ENCODE measurements at places on chromosomes 3 and 15.

GRCh38 chr3:78090382-78090781, 1050.5 kb downstream of the ROBO2 start:
- no peak for DNase-seq

DNA sequence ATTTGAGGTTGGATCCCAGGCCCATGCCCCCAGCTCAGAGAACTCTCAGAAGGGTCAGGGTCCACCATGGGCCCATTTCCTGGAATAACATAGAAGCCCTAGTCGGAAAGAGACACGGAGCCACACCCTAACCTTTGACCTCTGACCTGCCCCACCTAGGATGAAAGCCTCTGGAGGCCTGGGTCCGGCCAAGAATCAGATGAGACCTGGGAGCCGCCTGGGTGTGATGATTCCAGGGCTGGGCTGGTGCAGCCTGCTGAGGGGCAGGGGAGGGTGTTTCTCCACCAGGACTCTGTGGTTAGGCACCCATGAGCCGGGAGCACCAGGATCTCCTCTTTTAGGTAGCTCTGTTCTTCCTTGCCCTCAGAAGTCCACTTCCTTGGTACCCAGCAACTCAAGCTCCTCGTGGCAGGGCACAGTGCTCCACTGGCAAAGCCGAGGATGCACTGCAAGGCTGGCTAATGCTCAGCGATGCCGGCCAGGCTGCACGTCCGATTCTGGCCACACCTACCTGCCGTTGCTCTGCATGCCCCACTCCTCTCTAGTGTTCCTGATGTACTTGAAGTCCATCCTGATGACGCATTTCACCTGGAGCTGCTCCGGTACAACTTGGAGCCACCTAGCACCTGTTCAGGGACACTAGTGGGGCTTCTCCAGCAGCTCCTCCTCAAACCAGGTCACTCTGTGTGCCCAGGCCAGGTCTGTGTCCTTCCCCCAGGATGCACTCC, 57.4 kb downstream of the ZNF445 start:
- no peak for DNase-seq

GRCh38 chr3:31361371-31362273, 171.1 kb upstream of the STT3B start:
- DNase-seq, result peak; percentile 16

DNA sequence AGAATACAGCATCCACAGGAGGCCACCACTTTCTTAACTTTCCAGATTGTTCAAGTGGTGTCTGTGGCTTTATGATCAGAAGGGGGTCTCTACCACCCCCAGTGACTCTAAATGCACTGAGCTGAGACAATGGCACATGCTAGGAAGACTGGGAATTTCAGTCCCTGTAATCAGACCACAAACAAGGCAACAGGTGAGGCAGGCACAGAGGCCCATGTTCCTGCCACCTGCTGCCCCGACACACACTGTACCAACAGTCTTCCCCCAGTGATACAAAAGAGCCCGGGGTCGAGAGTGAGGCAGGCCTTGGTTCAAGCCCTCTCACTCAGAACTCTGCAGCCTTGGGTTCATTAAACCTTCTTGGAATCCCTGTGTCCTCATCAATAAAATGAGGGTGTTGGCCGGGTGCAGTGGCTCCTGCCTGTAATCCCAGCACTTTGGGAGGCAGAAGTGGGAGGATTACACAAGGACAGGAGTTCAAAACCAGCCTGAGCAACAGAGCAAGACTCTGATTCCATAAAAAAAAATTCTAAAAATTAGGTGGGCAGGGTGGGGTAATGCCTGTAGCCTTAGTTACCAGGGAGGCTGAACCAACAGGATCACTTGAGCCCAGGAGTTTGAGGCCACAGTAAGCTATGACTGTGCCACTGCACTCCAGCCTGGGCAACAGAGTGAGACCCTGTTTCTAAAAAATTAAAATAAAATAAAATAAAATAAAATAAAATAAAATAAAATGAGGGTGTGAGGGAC, 55.8 kb downstream of the ADCY5 start:
- no peak for DNase-seq

DNA sequence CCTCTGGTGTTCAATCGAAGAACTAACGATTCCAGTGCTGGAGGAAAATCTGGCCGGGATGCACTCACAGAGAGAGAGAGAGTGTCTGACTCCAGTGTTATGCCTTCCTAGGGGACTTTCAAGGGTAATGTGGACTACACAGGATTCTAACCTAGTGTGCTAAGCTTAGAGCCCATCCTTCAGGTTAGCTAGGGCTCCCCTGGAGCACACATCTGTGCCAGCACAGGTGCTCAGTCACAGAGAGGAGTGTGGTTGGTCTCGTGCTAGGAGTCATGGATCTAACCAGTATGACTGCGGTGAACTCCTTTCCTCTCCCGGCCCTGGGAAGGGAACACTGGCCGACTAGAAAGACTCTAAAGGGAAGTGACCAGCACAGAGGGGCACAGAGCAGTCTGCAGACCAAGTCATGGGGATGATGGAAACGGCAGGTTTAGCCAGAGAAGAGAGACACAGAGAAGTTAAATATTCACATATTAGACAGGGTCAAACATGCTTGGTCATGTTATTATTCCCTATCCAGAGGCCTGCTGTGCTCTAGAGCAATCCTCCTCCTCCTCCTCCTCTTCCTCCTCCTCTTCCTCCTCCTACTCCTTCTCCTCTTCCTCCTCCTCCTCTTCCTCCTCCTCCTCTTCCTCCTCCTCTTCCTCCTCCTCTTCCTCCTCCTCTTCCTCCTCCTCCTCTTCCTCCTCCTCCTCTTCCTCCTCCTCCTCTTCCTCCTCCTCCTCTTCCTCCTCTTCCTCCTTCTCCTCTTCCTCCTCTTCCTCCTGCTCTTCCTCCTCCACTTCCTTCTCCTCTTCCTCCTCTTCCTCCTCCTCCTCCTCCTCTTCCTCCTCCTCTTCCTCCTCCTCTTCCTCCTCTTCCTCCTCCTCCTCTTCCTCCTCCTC, 280.3 kb downstream of the XXYLT1 start:
- DNase-seq, result no peak

DNA sequence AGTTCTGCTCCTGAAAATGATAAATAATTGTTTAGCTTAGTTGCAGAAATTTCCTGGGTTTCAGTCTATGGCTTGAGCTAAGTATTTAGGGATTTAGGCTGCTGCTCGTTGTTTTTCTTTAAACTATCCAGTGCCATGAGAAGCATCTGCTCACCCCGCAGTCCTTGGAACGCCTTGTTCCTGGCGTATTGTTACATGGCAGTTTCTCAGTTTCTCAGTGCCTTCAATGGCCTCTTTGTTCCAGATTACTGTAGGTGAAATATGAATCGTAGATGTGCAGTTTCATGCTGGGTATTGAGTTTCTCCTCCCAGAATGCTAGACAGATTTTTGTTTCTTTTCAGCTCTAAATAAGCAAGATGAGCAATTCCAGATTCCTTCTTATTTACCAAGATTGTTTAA, 269.5 kb upstream of the GBE1 start:
- DNase-seq, result no peak

DNA sequence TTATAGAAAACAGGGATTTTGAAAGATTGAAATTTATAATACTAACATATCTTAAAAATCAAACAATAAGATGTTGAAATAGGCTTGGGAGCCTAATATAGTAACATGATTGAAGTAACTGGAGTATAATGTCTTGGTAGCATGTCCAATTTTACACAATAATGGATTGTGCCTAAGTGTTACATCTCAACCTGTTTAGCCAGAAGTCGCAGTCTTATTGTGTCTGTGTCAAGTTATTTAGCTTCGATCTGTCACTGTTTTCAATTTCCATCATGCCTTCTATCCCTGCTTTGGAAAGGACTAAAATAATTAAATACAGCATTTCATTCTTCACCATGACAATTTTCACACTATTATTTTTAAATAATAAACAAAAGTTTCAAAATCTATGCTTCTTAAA, 1352.2 kb downstream of the SI start:
- DNase-seq, result no peak

- DNase-seq, result peak; percentile 41
These were observed 5.8 kb downstream of the HEXA start for GRCh38 chr15:72369964-72370363.

GRCh38 chr15:95718441-95718840, 612.1 kb upstream of the NR2F2 start:
- DNase-seq, result no peak

- peak; percentile 79 for DNase-seq
These were observed 534 bp downstream of the FRMD5 start for GRCh38 chr15:44194323-44195150.

DNA sequence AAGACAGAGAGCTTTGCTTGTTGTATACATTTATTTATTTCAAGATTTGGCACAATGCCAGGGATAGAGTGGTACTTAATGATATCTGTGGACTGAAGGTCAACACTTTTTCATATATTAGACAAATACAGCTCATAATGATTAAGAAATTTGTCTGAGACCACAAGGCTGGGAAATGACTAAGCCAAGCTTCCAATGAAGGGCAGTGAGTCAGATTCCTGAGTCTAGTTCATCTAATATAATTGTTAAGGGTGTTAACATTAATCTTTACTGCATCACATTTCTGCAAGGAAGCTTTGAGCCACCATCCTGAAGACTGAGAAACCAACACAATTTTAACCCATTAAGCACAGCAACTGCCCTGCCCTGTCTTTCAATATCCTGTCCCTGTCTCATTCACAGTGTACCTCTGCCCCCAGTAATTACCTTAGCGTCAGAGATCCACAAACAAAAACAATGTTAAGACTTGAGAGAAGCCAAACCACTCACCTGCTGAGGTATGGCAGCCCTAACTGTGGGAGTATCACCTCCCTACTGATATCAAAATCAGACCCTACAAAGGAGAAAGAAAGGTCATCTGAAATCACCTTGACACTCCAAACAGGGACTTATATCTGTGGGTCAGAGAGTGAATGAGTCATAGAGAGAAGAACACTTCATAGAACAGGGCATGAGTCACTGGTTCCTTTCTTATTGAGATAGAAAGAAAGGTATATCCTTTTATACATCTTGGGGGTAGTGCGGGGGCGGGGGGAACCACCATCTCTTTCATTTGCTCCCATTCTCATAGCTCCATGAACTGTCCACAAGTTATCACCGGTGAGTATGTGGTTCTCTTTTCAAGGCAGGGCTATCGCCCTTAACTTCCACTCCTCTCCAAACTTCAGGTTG, 74.7 kb downstream of the MAGI1 start:
- DNase-seq, result no peak

DNA sequence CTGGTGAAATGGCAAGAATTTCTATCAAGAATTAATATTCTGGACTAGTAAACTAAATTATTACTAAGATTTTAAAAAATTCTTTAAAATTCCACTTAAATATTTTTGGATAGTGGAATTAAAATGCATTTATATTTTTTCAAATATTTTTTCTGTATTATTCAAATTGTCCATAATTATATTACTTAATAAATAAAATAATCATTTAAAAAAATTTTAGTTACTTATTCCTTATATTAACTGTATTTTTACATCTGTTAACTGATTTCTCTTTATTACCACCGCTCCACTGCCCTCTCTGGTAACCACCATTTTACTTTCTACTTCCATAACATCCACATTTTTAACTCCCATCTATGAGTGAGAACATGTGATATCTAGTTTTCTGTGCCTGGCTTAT, 828.4 kb downstream of the VGLL3 start:
- DNase-seq, result no peak

DNA sequence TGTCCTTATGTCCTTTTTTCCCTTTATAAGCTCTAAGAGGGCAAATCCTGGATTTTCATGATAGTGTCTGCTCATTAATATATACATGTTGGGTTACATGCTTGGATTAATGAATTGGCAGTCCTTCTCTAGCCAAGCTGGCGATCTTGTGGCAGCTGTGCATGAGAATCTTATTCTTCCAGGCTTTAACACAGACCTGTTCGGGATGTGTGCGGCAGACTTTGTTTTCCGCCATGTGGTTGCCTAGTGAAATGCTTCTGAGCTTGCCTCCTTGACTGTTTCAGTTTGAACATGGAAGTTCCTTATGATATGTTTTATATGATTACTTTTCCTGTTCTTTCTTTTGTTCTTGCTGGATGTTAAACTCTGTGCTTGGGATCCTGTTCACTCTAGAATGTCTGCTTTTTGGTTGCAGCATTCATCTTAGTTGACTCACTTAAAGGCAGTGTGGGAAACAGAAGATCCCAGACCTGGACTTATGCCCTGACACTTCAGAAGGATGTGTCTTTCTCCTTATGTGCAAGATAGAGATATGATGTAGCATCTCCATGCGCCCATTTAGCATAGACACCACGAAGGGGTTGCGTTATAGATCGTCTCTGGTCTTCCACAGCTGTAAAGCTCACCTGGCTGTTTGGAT, 7.2 kb downstream of the CHCHD6 start:
- DNase-seq, result no peak

DNA sequence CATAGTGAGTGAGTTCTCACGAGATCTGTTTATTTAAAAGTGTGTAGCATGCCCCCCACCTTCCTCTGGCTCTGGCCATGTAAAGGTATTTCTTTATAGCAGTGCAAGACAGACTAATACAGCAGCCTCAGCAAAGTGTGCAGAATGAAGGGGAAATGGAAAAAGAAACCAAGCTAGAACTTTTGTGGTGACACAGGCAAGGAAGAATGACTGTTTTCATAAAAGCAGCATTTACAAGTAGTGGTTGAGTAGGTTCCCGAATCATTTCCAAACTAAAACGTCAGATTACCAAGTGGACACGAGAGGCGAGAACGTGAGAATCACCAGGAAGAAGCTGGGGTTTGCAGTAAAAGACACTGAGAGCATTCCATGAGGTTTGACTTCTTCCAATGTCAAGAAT, 100.2 kb upstream of the AKAP13 start:
- no peak for DNase-seq

- DNase-seq, result peak; percentile 92
These were observed 516.1 kb downstream of the MECOM start for GRCh38 chr3:169147238-169148008.

GRCh38 chr3:30586806-30587486, 19.5 kb upstream of the TGFBR2 start:
- DNase-seq, result no peak

GRCh38 chr15:69719527-69720240, 267.1 kb downstream of the RPLP1 start:
- peak; percentile 92 for DNase-seq

DNA sequence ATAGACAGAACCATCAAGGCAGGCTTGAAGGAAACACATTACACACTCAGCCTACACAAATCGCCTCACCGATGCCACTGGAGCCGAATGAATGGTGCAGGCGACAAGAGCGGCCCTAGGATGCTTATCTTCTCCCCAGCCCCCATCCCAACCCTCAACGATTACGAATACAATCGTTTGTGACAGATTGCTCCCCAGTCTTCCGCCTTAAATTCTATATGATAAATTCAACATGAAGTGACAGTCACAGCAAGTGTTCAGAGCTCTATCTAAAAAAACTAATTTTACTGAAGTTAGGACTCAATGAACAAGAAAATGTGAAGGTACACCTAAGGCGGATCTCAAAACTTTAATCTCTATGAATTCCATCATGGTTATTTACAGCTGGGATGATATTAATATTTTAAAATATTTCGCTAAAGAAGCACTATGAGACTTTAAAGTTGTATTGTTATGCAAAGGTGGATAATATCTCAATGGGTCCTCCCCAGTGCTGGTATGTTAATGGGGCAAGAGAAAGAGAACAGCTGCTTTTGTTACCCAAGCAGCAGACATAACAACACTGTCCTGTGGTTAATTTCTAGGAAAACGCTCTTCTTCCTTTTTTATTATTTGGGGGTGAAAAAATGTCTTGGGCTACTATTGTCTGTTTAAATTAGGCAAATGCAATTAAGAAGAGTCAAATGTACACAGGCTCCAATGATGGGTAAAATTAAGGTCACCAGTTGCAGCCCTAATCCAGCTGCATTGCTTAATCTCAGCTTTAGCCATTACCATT, 147.6 kb upstream of the NR2F2 start:
- DNase-seq, result no peak

- peak; percentile 24 for DNase-seq
These were observed 744.7 kb downstream of the TUSC7 start for GRCh38 chr3:117454254-117454653.

GRCh38 chr3:46193436-46193835, 14.7 kb downstream of the CCR1 start:
- peak; percentile 25 for DNase-seq

- no peak for DNase-seq
These were observed 48.1 kb downstream of the KLHL25 start for GRCh38 chr15:85746641-85747040.

Data from hematopoietic multipotent progenitor cell treated with erythropoietin and hydrocortisone succinate and interleukin-3 and kit ligand, for 4 days (in vitro differentiated cells).